ENCODE measurements at places on chromosomes 2 and 18.

DNA sequence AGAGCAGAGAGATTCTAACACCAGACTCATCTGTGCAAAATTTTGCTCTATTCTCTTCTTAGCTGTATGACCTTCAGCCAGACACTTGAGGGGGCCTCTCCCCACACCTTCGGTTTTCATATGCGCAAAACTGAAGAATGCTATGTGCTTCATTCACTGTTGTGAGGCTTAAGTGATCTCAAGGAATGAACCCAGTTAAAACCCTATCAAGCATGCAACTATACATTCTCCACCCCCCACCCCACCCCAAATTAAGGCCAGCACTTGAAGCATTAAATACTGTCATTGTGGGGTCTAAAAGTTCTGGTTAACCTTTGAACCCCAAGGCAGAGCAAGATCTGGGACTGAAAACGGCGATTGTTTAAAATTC lies 10.0 kb downstream of the PCARE start:
- DNase-seq: no peak

- DNase-seq: no peak
Observed at GRCh38 chr18:55286257-55286825, 301.7 kb downstream of the TCF4 start.

DNA sequence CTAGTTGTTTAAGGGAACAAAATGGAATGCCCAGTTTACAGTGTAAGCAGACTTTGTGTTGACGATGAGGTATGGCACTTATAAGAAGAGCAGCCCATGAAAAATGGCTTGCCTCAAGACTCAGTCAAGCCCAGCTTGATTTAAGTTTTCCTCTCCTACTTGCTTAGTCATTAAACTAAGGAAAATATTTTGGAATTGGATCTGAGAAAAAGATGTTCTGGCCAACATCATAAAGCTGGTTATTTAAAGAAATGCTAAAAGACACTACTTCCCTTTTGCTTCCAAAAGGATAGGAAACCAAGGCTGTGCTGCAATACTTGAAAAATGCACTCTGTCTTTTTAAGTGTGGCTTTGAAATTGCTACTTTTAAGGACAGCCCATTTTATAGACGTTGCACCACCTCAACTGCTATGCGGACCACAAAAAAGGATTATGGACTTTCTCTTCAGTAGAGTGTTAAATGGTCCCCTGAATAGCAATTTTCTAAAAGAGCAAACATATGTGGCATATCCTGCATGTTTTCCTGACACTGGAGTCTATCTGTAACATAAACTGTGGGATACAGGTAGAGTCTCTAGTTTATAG lies 32.1 kb downstream of the CCDC141 start:
- no peak for DNase-seq

GRCh38 chr18:22552254-22552653 lies 134.5 kb upstream of the CTAGE1 start:
- DNase-seq: no peak

- no peak for DNase-seq
Observed at GRCh38 chr2:1804865-1805264, 60.5 kb upstream of the PXDN start.

GRCh38 chr2:36356990-36357846 lies 1.6 kb downstream of the CRIM1 start:
- peak; percentile 49 for DNase-seq

GRCh38 chr2:225136552-225136951 lies 94.3 kb upstream of the DOCK10 start:
- no peak for DNase-seq
